Sciatic nerve (tissue), 2 donors: ENCODE measurements at places on chromosomes 11 and 22.

- DNase-seq, result no peak
Measured at GRCh38 chr11:114075891-114076441, 16.5 kb downstream of the ZBTB16 start.

DNA sequence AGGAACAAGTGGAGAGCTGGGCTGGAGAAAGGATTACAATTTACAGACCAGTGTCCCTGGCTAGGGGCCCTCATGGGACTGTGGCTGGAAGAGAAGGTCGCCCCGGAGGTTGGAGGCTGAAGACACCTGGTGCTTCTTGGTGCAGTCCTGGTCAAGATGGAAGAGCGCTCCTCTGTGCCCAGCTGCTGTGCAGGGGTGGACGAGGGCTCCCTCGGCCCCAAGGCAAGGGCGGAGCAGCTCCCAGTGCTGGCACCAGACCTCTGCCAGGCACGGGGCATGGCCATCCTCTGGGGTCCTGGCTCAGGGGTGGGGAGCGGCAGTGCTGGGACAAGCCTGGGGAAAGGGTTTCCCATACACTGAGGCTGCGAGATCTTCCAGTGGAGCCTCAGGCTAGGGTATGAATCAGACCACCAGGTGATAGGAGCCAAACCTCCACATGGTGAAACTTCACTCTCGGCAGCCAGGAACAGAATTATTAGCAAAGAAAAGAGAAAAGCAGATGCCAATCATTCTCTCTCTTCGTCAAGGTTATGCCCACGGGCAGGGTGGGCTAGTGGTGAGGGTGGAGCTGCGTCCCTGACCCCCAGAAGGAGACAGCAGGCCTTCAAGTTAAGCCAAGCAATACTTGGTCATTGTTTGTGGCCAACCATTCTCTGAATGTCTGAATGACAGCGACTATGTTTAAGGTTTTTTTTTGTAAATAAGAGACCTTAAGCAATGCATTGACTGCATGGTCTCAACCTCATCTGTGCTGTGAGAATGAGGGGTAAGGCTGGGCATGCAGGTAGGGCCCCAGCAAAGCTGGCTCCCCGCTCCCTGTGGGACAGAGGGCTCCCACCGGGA lies 32.1 kb downstream of the PPM1F start:
- DNase-seq, result no peak

DNA sequence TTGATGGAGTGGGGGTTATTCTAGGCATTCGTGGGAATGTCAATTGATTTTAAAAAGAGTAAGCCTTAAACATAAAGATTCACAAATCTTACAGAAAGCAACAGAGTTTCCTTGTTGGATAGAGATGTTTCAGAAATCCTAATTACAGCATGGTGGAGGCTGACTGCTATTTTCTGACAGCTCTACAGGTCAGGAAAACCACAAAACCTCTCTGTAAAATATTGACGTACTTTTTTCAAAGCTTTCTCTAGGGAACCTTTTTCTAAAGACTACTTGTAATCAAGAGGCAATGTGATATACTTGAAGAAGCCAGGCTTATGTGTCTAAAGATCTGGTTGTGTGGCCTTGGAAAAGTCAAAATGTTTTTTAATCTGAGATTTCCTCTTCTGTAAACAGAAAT lies 9.1 kb upstream of the OR8B8 start:
- no peak for DNase-seq

GRCh38 chr22:47080100-47080499 lies 317.6 kb downstream of the TBC1D22A start:
- no peak for DNase-seq

GRCh38 chr11:12149672-12150225 lies 39.4 kb downstream of the MICAL2 start:
- no peak for DNase-seq
